Amniotic epithelial cell (primary cell): ENCODE measurements at places on chromosomes 5 and 9.

DNA sequence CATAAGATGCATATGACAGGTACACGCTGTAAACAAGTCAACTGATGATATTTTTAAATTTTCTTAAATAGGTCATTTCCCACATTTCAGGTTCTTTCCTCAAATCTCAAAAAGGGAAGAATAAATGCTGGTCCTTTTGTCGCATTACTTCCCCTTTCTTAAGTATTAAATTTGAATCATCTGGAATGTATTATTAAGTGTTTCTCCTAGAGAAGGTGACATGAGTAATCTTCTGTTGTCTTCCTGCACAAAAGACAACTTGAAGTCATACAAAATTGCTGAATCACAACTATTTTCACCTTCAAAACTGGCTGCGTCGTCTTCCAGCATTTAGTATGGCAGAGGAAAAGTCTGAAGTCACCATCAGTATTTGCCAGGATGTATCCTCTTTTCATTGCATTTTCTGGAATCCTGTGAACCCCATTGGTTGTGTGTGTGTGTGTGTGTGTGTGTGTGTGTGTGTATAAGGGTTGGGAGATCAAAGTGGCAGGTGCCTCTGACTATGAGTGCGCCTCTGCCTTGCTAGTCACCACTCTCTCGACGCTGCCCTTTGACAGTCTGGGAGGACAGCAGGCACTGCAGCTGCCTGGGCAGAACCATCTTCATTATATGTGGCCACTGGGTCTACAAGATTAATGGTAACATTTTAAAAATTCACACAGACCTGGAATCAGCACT is 86.9 kb downstream of the MVB12B start:
- no peak for DNase-seq

DNA sequence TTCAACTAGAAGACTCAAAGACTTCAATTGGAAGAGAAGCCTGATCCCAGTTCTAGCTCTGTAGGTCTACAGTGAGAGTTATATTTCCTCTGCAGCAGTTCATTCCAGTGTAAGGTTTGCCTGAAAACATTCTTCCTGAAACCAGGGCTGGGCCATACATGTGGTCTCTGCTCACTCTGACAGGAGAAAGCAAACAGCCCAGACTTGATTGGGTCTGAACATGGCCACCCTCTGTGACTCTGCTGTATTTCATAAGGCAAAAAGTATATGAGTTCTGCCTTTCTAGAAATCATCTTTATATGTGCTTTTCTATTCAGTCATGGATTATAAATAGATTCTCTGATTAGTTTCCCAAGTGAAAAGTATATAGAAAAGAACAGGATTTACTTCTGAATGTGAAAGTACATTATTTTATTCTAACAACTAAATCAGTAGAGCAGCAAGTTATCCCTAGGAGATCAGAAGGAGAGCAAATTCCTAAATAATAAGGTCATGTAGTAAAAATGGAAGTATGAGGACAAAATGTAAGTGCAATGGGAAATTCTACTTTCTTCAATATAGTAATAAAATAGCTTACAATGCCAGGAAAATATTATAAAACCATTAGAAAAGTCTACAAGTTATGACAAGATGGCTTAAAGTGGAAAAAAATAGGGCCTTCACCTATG is 144.3 kb downstream of the EFNA5 start:
- DNase-seq, result no peak

DNA sequence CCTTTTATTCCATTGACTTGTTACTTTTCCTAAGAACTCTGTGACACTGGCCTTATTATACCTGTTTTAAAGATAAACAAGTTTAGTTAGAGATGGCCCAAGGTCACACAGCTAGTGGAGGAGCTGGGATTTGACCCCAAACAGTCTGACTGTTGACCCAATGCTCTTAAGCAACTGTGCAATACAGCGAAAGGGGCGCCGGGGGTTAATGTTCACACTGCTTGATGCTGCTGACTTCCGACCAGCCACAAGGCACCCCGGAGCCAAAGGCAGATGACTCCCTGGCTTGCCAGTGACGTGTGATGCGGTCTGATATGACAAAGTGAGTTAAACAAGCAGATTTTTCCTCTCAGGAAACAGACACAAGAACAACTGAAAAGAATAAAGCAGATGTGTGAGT is 23.9 kb downstream of the PIK3R1 start:
- DNase-seq, result peak; percentile 75

DNA sequence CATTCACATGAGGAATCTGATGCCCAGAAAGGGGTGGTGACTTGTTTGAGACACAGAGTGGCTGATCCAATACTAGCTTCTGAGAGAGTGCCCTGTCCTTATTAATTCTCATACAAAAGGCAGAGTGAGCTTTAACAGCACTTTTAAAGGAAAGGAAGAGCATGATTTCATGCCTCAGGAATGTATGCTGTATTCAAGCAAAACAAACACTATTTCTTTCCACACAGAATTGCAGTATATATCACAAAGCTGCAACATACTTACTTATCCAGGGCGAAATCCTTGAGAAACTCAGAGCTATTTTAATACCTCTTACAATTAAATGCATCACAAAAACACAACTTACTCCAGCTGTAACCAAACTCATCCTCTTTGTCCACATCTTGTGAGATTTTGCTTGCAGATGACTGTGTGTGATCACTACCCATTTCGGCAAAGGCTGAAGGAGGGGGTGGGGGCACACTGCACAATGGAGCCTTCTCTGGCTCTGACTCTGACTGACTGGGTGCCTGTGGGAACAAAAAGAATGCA is 139.8 kb downstream of the MPDZ start:
- peak; percentile 90 for DNase-seq

DNA sequence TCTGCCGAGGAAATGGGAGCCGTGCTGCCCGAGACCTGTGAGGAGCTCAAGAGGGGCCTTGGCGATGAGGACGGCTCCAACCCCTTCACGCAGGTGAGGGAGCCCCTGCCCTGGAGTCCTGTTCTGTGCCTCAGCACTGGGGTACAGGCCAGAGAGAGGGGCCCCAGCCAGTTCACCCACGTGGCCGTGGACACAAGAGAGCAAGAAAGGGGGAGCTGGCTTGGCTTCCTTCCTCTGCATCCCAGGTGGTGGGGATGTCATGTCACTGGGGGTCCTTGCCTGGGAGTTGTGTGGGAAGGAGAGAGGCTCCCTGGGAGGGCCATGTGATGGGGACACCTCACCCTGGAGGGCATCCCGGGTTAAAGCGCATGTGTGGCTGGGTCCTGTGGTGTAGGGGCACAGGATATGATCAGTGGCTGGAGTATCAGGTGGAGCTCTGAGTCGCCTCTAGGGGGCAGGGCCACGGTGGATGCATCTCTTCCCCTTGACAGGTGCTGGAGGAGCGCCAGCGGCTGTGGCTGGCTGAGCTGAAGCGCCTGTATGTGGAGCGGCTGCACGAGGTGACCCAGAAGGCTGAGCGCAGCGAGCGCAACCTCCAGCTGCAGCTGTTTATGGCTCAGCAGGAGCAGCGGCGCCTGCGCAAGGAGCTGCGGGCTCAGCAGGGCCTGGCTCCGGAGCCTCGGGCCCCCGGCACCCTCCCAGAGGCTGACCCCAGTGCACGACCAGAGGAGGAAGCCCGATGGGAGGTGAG is 7.5 kb downstream of the N4BP3 start:
- DNase-seq, result peak; percentile 62
